ENCODE measurements at places on chromosomes 6 and 20.

GRCh38 chr20:50048420-50049166 is 64.4 kb downstream of the UBE2V1 start:
- no peak for DNase-seq

DNA sequence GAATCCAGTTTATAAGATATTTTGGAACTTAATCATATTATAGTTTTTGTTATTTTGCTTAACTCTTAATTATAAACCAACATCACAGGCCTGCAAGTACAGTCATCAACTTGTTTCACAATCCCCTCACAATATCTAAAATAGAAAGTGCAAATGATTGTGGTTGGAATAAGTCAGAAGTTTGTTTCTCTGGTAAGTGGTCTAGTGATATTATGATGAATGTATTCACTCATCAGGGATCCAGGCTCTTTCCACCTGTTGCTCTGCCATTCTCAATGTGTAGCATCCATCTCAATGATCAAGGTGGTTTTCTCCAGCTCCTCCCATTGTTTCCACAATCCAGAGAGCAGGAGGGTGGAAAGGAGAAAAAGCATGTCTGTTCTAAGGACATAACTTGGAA is 54.2 kb downstream of the OPN5 start:
- DNase-seq, result no peak

- DNase-seq, result no peak
Observed at GRCh38 chr20:14715400-14715799, 378.0 kb upstream of the FLRT3 start.

GRCh38 chr6:149919834-149920225 is 3.1 kb downstream of the RAET1G start:
- no peak for DNase-seq

GRCh38 chr20:24102749-24103333 is 114.3 kb upstream of the GGTLC1 start:
- no peak for DNase-seq

- DNase-seq, result no peak
Observed at GRCh38 chr6:36525346-36525745, 21.9 kb downstream of the STK38 start.

DNA sequence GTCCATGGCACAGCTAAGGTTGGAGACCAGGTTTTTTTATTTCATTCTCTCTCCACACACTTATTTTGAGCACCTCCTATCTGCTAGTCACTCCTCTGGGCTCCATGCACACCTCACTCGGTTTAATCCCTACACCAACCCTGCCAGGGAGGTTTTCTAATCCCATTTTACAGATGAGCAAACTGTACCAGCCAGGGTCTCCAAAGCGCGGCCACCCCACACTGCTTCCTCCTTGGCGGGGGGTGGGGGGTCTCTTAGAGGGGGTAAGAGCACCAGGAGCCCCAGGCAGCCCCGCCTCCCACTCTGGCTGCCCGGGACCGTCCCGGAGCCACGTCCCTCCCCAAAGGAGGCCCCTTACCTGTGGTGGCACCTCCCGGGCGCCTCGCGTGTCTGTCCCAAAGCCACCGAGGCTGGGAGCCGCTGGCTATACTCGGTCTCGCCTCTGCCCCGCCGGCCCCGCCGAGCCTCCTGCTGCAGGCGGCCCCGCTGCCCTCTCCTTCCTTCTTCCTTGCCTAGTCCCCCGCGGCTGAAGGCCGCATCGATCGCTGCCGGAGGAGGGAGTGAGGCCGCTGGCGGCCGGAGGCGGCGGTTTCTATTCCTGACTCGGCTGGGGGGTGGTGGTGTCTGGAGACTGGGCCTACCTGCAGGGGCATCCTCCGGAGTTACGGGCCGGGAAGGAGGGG is at the start of gene KCNS1:
TSS of gene KCNS1 (minus strand) at position 565 of the 683 bp plus-strand sequence. CDS start 1,891 bp downstream, outside the sequence.
- DNase-seq, result peak; percentile 25

DNA sequence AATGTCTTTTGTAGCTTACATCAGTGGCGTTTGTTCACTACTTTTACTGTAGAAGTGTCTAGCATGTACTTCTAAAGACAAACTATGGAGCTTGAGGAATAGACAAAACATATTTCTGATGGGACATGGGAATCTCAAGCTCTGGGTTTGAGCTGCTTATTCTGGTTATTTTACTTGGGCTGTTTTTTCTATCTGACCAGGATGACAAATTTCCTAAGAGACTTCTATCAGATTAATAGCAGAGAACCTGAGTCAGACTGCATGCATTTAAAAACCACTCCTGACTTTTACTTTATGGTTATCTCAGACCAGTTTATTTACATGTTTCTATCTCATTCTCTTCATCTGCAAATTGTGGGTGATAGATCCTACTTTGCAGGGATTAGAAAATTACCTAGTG is 1282.3 kb upstream of the GJE1 start:
- DNase-seq, result no peak

GRCh38 chr20:24141111-24141510 is 152.5 kb upstream of the GGTLC1 start:
- DNase-seq, result no peak

- DNase-seq, result no peak
Observed at GRCh38 chr20:64031822-64032314, 4.1 kb upstream of the C20orf204 start.

DNA sequence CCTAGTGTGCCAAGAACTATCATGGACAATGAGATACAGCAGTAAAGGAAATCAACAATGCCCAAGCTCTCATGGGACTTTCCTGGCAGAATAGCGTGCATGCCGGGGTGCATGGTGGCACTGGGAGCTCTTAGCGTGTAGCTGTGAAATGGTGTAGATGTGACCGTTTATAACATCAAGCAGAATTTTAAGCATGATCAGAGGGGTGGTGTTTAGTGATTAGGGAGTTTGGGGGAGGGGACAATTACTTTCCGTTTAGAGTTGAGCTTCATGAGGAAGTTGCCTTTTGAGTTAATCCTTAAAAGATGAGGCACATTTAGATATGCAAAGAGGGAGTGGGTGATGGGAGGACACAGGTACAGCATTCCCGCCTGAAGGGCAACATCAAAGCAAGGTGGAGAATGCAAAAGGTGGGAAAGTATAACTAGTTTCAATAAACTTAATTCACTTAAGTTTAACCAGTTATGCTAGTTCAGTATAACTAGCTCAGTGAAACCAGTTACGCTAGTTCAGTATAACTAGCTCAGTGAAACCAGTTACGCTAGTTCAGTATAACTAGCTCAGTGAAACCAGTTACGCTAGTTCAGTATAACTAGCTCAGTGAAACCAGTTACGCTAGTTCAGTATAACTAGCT is 661.6 kb downstream of the QKI start:
- DNase-seq, result no peak

DNA sequence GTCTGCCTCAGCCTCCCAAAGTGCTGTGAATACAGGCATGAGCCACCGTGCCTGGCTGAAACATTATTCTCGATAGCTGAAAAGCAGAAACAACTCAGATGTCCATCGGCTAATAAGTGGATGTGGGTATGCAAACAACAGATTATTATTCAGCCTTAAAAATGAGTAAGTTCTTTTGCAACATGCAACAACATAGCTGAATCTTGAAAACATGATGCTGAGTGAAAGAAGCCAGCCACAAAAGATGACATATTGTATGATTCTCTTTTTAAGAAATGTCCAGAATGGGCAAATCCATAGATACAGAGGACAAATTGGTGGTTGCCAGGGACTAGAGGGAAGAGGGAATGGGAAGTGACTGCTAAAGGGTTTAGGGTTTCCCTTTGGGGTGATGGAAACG is 61.7 kb downstream of the RIOK1 start:
- no peak for DNase-seq

GRCh38 chr6:142984386-142984785 is 39.4 kb upstream of the HIVEP2 start:
- DNase-seq, result no peak

GRCh38 chr6:6657820-6658217 is 69.3 kb downstream of the LY86 start:
- no peak for DNase-seq
